ENCODE measurements at places on chromosomes 4 and X.

DNA sequence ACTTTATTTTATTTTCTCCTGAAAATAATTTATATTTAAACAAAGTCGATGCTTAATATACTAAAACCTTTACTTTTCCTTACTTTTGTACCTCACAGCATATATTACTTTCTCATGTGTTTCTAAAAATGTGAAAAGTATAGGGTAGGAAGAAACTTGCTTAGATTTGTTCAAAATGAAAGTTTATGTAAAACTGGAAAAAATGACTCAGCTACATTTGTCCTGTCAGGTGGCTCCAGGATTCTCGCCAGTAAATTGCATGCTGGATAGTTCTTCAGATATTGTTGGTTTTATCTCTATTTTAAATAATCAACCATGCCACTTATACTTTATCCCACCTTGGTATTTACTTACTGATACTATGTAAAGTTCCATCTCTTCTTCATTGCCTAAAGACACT, 159.2 kb upstream of the NDST4 start:
- DNase-seq: no peak

DNA sequence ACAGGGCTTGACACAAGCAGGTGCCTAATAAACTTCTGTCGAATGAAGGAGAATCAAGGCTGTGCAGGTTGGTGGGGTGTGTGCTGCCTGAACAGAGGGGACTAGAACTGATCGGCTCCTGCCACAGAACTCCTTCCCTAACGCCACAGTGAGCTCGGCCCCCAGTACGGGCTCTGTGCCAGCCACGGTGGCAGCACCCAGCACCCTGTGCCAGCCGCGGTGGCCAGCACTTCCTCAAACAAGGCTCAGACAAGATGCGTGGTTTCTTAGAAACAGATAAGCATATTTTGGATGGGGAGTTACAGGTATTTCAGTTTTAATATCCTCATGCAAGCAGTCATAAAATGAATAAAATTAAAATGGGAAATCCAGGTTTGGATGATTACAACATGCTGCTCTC, 26.0 kb upstream of the C4orf50 start:
- no peak for DNase-seq

DNA sequence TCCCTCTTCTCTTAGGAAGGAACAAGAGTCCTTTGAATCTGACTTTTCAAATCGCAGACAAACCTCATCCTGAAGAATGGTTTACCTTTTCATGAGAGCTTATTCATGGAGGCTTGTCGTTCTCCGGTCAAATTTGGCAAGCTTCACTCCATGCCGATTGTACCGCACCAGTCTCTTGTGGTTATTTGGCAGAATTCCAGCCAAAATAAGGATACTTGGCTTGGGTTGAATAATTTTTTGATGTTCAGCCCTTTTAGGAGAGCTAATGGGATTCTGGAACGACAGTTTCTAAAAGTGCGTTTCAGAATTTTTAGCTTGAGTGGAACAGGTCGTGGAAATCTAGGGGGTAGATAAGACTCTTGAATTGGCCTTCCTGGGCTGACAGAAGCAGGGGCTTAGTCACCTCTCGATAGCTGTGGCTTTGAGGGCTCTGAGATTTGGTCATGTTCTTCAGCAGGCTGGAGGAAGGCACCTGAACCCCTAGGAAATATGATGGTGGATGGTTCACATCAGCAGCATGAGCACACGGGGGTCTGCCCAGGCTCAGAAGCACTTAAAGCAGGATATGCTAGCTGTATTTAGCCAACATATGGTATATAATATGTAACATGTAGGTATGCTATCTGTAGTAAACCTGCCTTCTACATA, 1.5 kb downstream of the KLHL2 start:
- peak; percentile 45 for DNase-seq

- DNase-seq: no peak
Observed at GRCh38 chr4:141870152-141870551, 233.8 kb downstream of the IL15 start.

DNA sequence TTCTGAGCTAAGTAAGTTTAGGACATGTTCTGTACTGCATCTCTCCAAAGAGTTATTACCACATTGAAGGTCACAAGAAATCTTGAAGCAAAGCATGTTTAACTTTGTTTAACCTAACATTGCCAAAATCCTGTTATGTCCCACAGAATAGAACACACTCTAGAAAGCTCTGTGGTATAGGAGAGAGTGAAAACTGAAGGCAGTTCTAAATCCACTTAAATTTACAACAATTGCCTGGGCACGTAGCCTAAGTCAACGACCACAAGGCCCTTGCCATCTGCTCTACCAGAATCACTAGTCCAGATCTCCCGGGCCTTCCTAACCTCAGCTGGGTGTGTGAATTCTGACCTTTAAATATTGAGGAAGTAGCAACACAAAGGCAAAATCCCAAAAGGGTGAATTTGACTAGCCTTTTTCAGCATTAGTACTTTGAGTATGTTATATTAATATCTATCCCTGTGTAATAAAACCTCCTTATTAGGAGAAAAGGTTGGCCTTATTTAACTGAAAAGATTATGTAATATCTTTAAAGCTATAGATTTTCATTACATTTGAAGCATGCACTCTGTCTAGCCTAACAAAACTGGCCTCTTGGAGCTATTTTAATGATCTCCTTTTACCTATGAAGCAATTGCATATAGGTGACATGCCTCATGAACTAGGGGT, 4.5 kb upstream of the MAML3 start:
- DNase-seq: no peak

- DNase-seq: no peak
Observed at GRCh38 chr4:99219072-99219471, at the start of gene ADH6. Gene ADH6, minus strand, starts transcription at chr4:99219246. Its CDS starts 94 bp downstream, at chr4:99219152.

DNA sequence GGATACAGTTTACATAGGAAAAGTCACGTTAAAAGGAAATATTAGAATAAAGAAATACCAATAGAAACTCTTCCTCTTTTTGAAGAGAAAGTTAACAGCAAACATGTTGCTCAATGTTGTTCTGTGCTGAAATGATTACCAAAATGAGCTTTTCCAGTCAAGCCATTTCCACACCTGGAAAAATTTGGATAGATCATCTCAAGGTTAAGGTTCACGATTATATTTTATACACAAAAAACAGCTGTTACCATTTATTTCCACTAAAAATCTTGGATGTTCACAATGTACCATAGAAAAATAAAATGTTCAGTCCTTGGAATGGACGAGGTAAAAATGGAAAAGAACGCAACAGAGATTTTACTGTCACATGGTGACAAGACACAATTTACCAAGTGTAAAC, 218.7 kb downstream of the SCFD2 start:
- no peak for DNase-seq

DNA sequence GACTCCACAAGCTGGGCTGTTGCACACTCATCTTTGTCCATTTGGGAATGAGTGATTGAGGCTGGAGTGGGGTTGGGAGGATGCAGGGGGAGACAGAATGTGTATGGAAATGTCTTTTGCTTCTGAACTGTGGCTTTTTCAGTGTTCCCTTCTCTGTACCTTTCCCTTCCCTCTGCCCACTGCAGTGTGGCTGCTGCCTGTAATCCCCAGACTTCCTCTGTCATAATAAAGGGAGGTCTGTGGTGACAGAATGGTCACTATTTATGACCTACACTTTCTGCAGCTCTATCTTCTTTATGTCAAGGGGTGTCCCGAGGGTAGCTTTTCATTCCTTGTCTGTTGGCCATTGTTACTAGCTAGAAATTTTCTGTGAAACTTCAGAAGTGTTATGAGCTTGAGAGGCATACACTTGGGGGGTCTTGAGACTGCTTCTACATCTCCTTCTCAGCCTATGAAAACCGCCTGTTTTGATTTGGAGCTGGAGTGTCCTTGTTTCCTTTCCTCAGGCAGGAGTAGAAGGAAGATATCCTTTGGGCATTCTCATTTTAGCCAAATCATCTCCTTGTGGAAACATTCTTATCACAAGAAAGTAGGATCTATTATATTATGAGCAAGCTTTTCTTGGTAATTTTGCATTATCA, 63.0 kb downstream of the ANK2 start:
- no peak for DNase-seq

- DNase-seq: no peak
Observed at GRCh38 chr4:44157611-44158277, 290.9 kb downstream of the KCTD8 start.

All from putamen (tissue), 1 donor.